ENCODE measurements at places on chromosomes 6 and 20.

DNA sequence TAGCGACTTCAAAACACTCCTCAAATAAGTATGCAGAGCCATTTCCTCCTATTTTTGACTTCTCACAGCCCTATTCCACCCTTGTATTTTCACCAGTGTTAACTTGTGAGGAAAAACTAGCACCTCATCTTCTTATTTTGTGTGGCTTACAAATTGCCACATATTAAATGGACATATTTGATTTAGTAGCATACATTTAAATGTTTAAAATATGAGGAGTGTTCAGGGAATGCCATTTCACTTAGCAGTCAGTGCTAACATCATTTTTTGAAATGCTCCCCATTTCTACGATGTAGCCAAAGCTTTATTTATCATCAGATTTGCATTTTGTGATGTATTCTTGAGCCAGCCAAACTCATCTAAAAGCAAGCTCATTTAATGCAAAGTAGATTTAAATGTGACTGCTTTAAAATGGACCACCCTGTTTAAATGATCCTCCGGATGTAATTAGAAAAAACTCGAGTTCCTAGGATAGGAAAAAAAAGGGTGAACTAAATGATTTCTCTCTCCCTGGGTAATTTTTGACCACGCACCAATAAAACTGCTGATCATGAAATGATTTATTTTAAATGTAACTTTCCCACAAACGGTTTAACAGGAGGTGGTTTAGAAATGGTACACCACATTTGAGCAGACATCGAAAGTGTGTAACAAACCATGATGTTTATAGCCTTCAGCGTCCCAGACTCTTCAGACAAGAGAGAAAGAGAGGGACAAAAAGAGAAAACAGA lies 172.6 kb downstream of the CD83 start:
- DNase-seq: no peak

- DNase-seq: no peak
Measured at GRCh38 chr6:125794342-125795137, 3.8 kb downstream of the NCOA7 start.

GRCh38 chr6:68826501-68826900 lies 191.4 kb downstream of the ADGRB3 start:
- DNase-seq: no peak

DNA sequence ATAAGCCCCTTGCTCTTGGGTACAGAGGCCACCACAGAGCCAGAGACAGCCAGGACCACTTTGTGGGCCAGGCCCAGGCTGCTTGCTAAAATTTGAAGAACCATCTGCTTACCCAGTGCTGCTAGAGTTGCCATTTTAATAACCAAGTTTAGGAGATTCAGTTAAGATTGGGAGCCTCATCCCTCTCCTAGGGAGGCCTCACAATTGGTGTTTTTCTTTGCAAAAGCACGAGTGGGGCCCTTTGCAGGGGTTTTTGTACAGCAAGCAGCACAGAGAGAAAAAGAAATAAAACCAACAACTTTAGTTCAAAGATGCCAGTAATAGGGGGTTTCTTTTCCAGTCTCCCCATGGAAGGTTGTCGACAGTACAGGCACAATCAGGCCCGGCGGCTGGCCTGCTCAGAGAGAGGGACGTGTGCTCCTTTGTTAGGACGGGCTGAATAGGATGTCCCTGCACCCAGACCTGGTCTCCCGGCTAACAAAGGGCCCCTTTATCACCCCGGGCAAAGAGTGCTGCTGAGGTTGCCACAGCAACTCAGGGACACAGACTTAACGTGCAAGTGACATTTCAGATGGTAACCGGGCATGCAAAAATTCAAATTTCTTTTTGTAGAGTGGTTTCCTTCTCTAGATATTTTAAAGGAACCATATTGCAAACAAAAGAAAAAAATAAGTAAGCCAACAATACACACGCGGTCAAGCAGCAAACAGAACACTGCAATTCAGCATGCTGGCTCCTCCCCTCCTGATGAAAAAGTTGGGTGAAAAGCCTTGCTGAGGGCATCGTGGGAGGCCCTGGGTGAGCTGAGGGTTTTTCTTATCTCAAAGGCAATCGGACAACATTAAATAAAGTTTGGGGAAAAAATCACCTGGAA lies 10.5 kb upstream of the TOX2 start:
- DNase-seq: no peak

DNA sequence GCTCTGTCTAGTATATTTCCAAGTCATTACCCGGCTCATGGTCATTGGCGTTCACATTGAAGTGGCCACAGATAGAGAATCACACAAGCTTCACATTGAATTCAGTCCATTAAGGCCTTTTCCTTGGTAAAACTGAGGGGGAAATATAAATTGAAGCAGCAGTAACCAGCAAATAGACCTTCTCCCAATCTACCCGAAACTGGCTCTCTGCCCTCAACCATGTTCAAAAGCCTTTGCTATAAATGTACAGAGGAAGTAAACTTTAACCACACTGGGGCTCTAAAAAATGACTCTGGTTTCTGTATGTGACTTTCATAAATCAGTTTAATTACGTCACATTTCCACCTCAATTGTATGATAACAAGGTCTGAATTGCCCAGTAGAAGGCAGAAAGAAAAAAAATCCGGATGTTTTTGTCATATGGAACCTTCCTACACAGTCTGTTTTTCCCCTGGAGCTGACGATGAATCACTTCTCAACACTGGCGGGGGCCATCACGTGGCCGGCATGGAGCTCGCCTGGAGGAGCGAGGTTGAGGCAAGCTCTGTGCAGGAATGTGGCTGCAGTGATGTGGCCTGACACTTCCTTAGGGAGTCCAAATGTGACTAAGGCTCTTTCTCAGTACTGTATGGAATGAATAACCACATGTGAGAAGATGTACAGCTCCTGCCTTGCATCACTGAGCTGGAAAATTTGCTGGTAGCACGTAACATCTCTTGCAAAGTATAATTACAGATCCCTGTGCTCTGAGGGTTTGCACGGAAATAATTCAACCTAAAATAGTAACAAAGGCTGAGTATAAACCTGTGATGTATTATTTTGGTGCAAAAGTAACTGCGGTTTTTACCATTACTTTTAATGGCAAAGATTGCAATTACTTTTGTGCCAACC lies 58.6 kb upstream of the SNX9 start:
- no peak for DNase-seq
